ENCODE measurements at places on chromosomes 2 and 18.

DNA sequence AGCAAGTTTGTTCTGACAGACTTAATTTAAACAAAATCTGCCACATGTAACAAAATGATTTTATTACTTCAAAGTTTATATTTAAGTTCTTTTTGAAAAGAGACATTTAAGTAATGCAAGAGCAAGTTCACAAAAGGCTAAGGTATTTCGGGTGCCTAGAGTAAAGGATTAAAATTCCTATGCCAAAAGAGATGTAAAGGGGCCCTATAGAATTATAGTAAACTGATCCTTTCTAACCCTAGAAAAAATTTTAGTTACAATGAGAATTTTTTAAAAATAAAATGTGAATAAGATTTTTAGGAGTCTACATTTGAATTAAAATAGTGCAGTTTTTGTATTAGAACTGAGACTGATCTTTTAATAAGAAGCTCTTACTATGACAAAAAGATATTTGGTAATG lies 147.1 kb downstream of the PLEKHA3 start:
- DNase-seq = no peak

- no peak for DNase-seq
Observed at GRCh38 chr2:27024812-27025211, 8.0 kb upstream of the TMEM214 start.

DNA sequence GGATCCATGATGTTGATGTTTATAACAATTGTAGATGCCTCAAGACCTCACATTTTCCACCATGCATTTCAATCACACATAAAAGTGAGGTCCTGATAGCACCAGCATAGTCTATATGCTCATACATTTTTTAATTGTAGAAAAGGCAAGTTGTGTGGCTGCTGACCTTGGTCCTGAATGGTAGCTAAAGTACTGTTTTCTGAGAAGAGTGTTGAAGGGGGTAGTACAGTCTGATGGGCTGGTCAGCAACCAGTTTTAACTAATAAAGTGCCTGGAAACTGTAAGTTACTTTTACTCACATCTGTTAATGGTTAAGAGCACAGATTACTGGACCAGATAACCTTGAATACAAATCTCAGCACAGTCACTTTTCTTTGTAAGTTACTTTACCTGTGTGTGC lies 15.9 kb downstream of the ZNF638 start:
- DNase-seq = peak; percentile 26

DNA sequence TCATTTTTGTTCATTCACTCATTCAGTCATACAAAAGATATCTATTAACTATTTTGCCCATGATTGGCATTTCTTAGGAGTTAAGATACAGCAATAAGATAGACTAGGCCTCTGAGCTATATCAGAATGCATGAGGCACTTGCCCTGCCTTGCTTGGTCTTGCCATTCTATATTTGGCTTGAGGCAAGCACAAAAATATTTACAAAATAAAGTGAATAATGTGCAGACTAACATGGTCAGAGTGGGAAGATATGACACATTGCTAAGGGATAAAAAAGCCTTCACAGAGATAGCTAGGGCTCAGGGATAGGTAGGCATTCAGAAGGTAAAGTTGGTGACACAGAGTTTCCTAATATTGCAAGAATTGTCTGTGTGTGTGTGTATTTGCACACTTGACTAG lies 75.0 kb upstream of the MMADHC start:
- DNase-seq = no peak

DNA sequence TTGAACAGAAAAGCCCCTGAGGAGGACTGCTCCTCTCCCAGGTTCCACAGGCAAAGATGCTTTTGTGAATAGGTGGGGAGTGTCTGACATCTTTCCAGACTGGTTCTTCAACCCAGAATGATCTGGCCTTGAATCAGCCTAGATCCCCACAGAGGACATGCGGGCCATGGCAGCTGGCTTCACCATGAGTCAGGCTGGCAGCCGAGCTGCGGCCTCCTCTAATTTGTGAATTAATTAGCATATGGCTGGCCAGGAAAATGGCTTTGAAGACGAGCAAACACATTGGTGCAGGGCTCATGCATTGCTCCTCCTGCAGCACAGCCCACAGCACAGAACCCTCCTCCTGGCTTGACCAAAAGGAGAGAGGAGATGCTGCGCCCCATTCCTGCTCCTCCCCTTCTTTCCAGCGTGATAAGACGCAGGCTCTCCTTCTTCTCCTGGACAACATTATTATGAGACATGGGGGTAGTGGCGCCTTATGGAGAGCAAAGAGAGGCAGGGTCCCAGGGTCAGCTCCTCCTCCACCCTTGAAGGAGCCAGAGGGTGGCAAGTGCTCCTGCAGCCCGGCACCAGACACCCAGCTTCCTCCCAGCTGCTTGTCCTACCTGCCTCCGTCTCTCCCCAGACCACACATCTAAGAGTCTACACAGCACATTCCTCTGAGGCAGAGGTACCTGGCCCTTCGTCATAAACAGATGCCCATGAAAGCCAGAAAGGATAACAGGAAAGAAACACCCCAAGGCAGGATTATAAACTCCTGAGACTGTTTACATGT lies 66.7 kb downstream of the EDAR start:
- DNase-seq = peak; percentile 31

DNA sequence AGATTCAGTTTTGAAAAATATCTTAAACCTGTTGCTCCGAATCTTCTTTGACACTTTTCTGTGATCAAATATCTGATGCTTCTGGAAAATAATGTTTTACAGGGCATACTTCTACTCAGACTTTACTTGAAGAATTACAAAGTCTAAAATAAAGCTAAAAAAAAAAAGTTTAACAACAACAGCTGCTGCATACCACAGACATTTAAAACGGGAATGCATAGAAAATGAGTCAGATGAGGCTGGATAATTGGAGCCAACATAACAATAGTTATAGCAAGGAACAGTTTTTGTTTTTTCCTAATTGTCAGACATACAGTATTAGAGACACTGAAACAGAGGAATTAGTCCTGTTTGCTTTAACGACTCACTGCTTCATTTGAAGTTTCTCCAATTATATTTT lies 1090.2 kb downstream of the SUCLG1 start:
- DNase-seq = peak; percentile 78

- DNase-seq = peak; percentile 75
Observed at GRCh38 chr2:62803961-62804360, 98.4 kb downstream of the EHBP1 start.

- DNase-seq = peak; percentile 29
Observed at GRCh38 chr2:9610781-9611548, 19.8 kb downstream of the YWHAQ start.

GRCh38 chr2:29293830-29294438 lies 178.7 kb downstream of the CLIP4 start:
- DNase-seq = peak; percentile 31

DNA sequence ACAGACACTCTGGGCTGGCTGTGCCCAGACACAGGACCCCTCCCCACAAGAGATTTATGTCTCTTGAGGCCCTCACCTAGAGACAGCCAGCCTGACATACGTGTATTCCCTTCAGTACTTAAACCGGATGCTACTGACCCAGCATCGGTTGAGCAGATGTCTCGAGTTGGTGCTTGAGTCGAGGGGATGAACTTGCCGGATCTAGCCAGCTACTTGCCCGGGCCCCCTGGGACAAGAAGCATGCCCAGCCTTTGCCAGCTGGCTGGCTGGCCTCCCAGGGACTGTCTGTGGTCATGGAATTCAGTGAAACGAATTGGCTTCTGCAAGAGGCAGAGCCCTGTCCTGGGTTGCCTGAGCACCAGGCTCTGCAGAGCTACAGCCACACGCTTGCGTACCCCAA lies 36.0 kb downstream of the DNMT3A start:
- DNase-seq = peak; percentile 79

DNA sequence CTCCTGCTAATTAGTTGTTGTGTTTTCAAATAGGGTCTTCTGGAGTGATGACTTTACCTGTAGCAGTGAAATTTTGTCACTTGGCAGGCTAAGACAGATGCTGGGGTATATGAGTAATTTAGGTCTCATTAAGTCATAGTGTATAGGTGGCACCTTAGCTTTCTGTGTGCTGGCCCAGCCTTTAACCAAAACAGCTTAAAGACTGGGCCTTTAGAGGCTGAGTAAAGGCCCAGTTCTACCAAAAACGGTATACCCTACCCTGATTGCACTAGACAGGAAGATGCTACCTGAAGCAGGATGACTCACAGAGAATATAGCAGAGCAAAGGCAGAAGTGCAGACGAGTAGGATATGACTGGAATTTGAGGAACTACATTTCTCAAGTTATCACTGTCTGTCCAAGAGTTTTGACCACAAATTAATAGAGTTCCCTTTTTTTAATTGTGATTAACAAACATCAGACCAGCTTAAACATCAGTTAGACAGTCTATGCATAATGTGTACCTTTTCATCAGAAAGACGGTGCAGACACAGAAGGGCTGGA lies 337.9 kb upstream of the SALL3 start:
- DNase-seq = no peak

- peak; percentile 43 for DNase-seq
Observed at GRCh38 chr18:23228102-23229061, 93.1 kb downstream of the CABLES1 start.

DNA sequence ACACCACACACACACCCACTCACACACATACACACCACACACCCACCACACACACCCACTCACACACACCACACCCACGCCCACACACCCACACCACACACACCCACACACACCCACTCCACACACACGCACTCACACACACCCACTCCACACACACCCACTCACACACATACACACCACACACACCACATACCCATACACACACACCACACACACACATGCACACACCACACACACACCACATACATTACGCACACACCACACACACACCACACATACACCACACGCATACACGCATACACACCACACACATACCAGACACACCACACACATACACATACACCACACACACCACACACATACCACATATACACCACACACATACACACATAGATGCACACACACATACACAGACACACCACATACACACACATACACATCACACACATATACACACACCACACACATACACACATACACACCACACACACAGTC lies 37.9 kb downstream of the MCFD2 start:
- no peak for DNase-seq

DNA sequence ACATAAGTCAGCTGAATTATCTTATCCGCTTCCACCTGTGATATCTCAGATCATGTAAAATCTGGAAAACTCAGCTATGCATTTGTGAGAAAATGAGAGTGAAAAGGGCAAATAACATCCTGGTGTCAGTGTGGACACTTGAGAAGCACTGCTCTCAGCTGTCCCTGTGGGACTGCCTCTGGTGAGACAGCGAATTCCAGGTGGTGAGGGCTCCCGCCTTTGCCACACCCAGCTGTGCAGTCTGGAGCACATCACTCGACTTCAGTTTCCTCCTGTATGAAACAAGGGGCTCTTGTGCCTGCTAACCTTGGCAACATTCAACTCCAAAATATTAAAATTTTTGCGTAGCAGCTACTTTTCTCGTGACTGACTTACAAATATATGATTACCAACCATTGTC lies 194.9 kb upstream of the BOD1L2 start:
- no peak for DNase-seq

DNA sequence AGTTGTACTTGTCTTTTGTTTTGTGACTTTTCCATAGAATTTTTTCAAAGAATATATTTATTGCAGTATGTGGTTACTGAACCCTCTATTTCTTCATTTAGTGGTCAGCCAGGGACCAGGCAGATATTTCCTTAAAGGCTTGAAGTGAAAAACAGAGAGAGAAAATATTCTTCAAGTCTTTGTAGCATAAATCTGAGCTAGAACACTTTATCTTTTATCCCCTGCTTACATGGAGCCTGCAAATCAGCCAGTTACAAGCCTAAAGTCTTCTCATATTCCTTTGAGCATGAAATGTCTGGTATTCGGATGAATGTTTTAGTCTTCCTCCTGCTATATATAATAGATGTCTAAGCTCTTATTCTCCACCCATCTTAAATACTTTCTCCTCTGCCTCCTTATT lies 1557.5 kb upstream of the ACVR2A start:
- no peak for DNase-seq

GRCh38 chr2:109322111-109322510 lies 193.1 kb downstream of the SH3RF3 start:
- peak; percentile 92 for DNase-seq

- peak; percentile 31 for DNase-seq
Observed at GRCh38 chr2:232523682-232524597, 2.0 kb upstream of the CHRND start.

- no peak for DNase-seq
Observed at GRCh38 chr2:160331258-160332025, 131.4 kb upstream of the ITGB6 start.

- peak; percentile 59 for DNase-seq
Observed at GRCh38 chr2:74188018-74188601, 9.4 kb upstream of the MOB1A start.

GRCh38 chr2:141534666-141535362 lies 596.0 kb downstream of the LRP1B start:
- no peak for DNase-seq

DNA sequence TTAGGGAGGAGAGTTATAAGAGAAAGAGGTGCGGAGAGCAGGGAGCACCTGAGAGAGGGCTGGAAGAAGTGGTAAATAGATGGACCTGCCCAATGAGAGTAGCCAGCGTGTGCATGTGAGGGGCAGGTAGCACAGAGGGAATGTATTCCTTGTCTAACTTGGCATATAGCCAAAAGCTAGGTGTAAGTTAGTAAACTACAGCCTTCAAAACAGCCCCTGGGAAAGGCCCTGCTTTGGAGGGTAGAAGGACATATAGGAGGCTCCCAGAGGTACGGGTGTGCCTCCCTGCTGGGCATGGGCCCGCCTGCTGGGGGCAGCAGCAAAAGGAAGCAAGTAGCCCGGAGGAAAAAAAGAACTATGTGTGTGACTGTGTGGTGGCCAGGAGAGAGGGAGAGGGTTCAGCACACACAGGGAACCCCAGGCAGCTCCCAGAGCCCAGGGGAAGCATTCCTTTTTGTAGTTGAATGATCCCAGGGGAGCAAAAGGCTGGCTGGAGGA lies 48.0 kb downstream of the TCF7L1 start:
- peak; percentile 42 for DNase-seq

DNA sequence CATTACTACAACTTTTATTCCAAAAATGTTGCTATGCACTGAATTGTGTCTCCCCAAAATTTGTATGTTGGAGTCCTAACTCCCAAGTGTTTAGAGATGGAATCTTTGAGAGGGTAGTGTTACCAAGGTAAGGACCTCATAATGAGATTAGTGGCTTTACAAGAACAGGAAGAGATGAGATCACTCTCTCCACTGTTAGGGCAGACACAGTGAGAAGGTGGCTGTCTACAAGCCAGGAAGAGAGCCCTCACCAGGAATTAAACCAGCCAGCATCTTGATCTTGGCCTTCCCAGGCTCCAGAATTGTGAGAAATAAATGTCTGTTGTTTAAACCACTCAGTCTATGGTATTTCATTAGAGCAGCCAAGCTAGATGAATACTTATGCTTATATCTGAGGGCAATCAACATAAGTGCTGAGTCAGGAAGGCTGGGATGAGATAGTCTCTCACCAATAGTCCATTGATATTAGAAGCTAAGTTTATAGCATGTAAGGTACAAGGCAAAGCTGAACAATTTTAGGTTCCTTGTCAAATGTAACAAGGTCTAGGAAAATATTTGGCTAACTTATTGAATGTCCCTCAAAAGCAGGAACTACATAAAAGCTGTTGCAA lies 317.6 kb upstream of the REG3G start:
- no peak for DNase-seq

GRCh38 chr2:11684894-11685460 lies 15.0 kb upstream of the NTSR2 start:
- no peak for DNase-seq

- peak; percentile 22 for DNase-seq
Observed at GRCh38 chr2:157895531-157895930, 19.4 kb upstream of the ACVR1 start.

GRCh38 chr2:220044383-220044782 lies 417.0 kb downstream of the SLC4A3 start:
- DNase-seq = no peak

GRCh38 chr2:156538083-156538504 lies 101.9 kb downstream of the GPD2 start:
- DNase-seq = peak; percentile 61

Data from fibroblast of skin of scalp (primary cell).